NCI-H82 (cell line): ENCODE measurements at places on chromosomes 1 and 21.

GRCh38 chr1:243251539-243251938 lies 3.5 kb downstream of the CEP170 start:
- no peak for DNase-seq

GRCh38 chr1:161117759-161118581 lies at the start of the genes NIT1 and PFDN2:
Gene NIT1, plus strand, starts transcription at chr1:161118105. Its CDS starts 72 bp downstream, at chr1:161118177.
Gene PFDN2, minus strand, starts transcription at chr1:161118037. Its CDS starts 11 bp downstream, at chr1:161118026.
- DNase-seq, result peak; percentile 92

GRCh38 chr21:34037009-34037795 lies 36.2 kb upstream of the MRPS6 start:
- DNase-seq, result no peak

GRCh38 chr1:24154215-24154614 lies 11.3 kb upstream of the IL22RA1 start:
- DNase-seq, result no peak

- no peak for DNase-seq
Observed at GRCh38 chr1:17596651-17597509, 57.4 kb downstream of the ARHGEF10L start.

- peak; percentile 50 for DNase-seq
Observed at GRCh38 chr1:26378088-26378878, 5.7 kb upstream of the ZNF683 start.
